Activated CD8-positive, alpha-beta memory T cell treated with anti-CD3 and anti-CD28 coated beads, Interleukin-2, amount 10 ng/mL, durations not matched to agents 7 days and 5 days (primary cell): ENCODE measurements at places on chromosomes 4 and X. TPM values are rescaled to one million over a fixed set of nuclear protein-coding genes. Genes with fewer than 3 reads are reported as not detected.

DNA sequence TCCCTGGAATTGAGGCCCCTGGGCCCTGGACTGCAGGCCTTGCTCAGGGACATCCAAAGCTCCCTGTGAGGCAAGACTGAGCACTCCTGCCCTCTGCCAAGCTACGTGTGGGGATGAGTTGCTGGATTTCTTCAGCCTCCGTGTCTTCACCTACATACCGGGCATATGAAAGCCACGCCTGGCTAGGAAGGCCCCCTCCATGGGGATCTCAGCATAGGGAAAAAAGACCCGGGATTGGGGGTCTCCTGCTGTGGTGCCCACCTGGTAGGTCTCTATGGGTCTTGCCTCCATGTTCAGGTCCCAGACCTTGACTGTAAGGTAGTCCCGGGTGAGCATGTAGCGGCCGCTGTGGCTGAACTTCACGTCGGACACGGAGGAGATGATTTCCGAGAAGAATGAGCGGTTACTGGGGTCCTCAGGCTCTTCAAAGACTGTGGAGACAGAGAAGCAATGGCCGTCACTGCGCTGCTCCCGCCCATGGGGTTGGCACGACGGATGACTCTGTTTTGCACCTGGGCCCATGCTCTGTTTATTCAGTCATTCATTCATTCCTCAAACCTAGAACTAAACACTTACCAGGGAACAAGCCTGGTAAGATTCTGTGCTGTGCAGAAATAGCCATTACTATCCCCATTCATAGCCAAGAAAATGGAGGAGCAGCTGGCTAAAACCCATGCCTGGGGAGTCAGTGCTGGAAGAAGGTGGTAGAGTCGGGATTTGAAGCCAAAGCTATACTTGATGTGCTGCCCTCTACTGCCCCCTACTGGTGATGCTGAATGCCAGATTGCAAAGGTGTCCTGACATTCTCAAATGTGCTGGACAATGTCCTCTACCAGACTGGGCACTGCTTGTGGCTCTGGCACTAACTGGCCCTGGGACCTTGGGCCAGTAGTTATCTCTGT is 63.9 kb downstream of the WFS1 start:
- no peaks in the 10 kb centered on the region for H3K36me3 ChIP-seq
- peaks cover 31% of the 10 kb centered on the region for H3K27me3 ChIP-seq
- no peak for DNase-seq
- no peak overlapping the region for H3K27ac ChIP-seq
- peaks cover 14% of the 10 kb centered on the region for H3K4me1 ChIP-seq
- H3K4me3 ChIP-seq: no peak overlapping the region

DNA sequence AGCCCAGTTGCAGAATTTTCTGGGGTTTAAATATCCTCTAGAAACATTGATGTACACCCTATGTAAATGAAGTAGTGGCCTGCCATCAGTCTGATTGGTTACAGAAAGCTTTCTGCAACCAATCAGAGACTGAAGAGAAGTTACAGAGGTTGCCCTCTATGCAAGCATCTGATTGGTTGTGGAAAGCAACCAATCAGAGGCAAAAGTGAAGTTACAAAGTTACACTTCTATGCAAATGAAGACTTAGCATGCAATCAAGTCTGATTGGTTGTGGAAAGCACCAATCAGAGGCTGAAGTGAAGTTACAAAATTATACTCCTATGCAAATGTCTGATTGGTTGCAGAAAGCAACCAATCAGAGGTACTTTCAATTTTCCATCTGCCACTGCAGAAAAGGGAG is 51.9 kb upstream of the USP9X start:
- no peaks in the 10 kb centered on the region for H3K4me1 ChIP-seq
- DNase-seq: no peak
- no peak overlapping the region for H3K27ac ChIP-seq
- H3K36me3 ChIP-seq: no peaks in the 10 kb centered on the region
- no peaks in the 10 kb centered on the region for H3K27me3 ChIP-seq
- no peak overlapping the region for H3K4me3 ChIP-seq

DNA sequence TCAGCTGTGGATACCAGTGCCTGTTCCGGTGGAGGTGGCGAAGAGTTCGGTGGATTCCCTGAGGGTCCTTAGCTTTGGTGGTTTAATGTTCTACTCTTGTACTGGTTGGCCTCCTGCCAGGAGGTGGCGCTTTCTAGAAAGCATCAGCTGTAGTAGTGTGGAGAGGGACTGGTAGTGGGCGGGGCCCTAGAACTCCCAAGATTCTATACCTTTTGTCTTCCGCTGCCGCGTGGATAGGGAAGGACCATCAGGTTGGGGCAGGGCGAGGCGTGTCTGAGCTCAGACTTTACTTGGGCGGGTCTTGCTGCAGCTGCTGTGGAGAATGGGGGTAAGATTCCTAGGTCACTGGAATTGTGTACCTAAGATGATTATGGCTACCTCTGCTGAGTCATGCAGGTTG is 390.3 kb downstream of the FAM47A start:
- no peaks in the 10 kb centered on the region for H3K4me1 ChIP-seq
- no peaks in the 10 kb centered on the region for H3K36me3 ChIP-seq
- H3K27me3 ChIP-seq: no peaks in the 10 kb centered on the region

GRCh38 chrX:136608295-136608933 is 39.5 kb upstream of the CD40LG start:
- H3K4me3 ChIP-seq: no peak overlapping the region
- DNase-seq: peak; percentile 70
- H3K36me3 ChIP-seq: peaks cover 9% of the 10 kb centered on the region

GRCh38 chr4:164955107-164955805 is 22.2 kb downstream of the TRIM61 start:
- H3K36me3 ChIP-seq: peaks cover 9% of the 10 kb centered on the region
- H3K27me3 ChIP-seq: peaks cover 10% of the 10 kb centered on the region
- H3K27ac ChIP-seq: no peak overlapping the region
- peak overlapping the region; percentile 10 for H3K4me3 ChIP-seq

DNA sequence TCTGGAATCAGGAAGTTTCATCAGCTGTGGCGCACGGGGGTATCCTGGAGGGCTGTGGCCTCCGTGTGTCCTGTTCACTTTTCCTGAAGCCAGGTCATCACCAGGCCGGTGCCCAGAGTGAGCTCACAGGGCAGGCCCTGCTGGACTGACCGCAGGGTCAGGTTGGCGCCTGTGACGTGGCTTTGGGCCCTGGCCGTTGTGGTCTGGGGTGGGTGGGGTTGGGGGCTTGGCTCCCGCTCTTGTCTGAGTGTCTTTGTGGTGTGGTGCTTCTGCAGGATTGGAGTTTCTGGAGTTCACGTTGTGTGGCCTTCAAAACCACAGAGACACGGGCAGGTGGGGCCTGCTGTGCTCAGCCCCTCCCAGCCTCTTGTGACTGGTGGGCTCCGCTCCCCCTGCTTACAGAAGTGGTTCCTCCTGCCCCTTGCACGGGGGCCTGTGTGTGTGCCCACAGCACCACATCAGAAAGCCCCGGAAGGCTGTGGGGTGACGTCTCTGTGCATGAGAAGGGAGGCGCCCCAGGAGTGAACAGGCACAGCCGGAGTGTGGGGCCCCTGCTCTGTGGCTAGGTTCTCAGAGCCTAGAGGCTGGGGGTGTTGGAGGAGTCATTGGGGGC is 9.5 kb downstream of the RGS12 start:
- H3K4me3 ChIP-seq: peak overlapping the region; percentile 59
- peaks cover 34% of the 10 kb centered on the region for H3K4me1 ChIP-seq
- peak overlapping the region; percentile 65 for H3K27ac ChIP-seq
- peak; percentile 88 for DNase-seq
- H3K36me3 ChIP-seq: no peaks in the 10 kb centered on the region
- peaks cover 59% of the 10 kb centered on the region for H3K27me3 ChIP-seq

DNA sequence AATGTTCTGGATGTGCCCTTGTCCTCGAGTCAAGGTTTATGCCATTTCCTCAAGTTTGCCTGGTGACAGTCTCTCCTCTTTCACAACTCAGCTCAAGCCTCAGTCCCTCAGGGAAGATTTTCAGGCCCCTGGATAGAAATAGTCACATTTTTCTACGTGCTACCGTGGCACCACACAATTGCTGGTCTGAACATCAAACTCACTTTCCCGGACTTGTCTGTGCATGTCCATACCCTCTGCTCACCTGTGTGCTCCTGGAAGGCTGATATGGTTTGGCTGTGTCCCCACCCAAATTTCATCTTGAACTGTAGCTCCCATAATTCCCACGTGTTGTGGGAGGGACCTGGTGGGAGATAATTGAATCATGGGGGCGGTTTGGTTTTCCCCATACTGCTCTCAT is 129.7 kb downstream of the HS3ST1 start:
- no peaks in the 10 kb centered on the region for H3K36me3 ChIP-seq
- no peaks in the 10 kb centered on the region for H3K27me3 ChIP-seq
- H3K27ac ChIP-seq: no peak overlapping the region
- H3K4me3 ChIP-seq: no peak overlapping the region
- DNase-seq: no peak
- no peaks in the 10 kb centered on the region for H3K4me1 ChIP-seq

- H3K36me3 ChIP-seq: peaks cover under 1% of the 10 kb centered on the region
- H3K27me3 ChIP-seq: peaks cover 72% of the 10 kb centered on the region
- peaks cover 4% of the 10 kb centered on the region for H3K4me1 ChIP-seq
- no peak for DNase-seq
- no peak overlapping the region for H3K4me3 ChIP-seq
Observed at GRCh38 chr4:184163813-184164212, 53.9 kb downstream of the ENPP6 start.

TRIML2 gene
- total RNA-seq: not detected

MAOB gene
- not detected for total RNA-seq

HTN1 gene
- total RNA-seq: not detected

MXRA5 gene
- not detected for total RNA-seq

USP51 gene
- 0.82 TPM for total RNA-seq
